Fibroblast of skin of right biceps (primary cell): ENCODE measurements at places on chromosomes 2 and 18.

DNA sequence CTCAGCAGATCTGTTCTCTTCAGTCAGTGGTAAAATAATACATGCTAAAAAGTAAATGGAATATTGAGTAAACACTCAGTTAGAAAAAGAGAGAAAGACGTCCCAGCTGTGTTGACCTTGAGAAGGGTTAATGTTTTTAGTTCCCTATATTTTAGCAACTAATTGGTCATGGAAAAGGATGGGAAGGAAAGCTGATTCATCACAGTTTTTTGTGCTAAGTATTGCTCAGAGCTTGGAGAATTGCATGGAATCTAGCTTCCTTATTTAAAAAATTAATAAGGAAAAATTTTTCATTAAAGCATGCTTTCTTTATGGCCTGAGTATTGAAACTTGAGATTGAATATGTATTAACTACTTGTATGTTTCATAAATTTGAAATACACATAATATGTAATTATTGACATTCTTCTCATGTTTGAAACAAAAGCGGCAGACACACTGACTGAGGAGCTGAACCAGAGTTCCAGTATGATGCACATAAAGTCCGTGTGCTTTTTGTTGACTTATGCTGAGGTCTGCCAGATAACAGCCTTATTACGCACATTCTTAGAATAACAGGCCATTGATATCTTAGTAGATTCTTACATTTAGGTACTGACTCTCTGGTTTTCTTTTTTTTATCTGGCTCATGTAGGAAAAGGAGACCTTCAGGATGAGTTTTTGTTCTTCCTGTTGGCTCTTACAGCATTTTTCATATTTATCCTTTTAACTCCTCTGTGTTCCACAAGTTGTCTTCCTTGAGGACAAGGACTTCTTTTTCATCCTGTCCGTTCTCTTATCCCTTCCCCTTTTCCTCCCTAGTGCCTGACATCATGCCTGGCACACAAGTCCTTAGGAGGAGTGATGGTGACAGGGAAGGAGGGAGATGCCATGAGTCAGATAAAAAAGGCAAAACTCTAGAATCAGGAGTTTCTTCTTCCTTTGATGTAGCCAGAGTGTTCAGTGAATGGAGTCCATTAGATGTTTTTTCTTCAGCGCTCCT, 194.1 kb downstream of the PTPRM start:
- peak; percentile 50 for DNase-seq

DNA sequence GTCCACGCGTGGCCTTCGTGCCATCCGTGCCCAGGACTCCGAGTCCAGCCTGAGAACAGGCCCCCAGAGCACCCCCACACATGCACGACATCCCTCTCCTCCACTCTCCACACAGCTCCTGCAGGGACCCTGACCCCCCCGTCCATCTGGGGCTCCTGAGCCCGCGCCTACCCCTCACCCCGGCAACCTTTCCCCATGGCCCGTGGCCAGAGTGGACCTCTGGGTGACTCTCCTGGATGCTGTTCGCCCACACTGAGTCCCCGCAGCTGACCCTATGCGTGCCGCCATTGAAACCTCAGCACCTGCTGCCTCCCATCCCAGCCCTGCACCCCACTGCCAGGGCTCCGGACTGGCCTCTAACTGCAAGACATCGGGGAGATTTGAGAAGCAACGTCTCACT, 132.0 kb upstream of the PXDN start:
- DNase-seq = no peak

DNA sequence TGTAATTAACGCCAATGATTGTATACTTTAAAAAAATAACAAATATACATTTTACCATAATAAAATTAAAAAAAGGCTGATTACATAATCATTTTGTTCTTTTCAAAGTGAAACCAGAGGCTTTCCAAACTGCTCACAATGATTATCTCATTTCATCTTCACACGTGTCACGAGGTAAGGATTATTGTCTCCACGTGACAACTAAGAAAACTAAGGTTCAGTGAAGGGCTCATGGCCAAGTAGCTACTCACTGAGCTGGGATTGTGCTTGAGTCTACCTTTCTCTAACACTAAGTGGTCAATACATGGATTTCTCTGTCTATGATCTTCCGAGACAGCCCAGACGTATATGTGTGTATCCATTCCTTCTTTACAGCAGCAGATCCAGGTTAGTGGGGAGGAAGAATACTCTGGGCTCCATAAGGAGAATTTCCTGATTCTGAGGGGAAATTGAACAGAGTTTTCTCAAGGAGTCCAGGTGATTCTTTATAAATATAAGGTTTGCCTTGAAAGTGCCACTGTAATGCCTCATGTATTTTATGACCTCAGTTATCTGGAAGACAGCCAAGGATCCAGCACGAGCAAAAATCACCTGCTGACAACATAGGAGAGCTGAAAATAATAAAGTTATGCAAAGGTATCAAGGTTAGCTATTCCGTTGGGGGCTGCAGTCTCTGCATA, 25.6 kb upstream of the ACSL3 start:
- no peak for DNase-seq

- no peak for DNase-seq
These were observed 89.4 kb upstream of the EML6 start for GRCh38 chr2:54634021-54634420.

DNA sequence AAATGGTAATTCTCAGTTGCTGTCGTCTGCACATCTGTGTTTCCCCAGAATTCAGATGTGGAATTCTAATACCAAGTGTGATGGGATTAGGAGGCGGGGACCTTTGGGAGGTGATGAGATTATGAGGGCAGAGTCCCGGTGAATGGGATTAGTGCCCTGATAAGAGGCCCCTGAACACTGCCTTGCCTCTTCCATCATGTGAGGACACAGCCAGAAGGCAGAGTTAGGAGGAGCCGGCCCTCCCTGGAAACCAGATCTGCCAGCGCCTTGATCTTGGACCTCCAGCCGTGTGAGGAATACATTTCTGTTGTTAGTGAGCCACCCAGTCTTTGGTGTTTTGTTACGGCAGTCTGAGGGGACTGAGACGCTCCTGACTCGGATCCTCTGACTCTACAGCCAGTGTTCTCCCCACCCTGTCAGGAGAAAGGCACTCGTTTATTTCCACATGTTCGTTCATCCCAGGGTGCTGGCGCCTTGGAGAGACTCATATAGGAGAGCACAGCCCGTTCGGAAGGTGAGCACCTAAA, 395.0 kb downstream of the ZNF516 start:
- no peak for DNase-seq

- DNase-seq = no peak
These were observed 177.3 kb downstream of the DYSF start for GRCh38 chr2:71630454-71631328.

DNA sequence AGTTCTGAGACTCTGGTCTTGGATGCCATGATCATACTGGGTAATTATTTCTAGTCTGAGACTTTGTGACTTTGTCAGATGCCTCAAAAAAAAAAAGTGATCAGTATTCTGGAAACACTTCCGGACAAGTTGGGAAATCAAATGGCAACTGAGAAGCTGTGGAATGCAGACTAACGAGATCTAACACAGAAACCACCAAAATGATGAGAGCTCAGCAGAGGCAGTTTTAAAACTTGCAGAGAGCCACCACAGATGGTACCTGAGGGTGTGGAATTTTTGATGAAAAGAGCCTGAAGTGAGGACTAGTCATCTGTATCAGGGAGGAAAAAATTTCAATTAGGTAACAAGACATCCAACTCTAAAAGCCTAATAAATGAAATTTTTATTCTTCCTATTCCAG, 5.5 kb upstream of the GPR75 start:
- DNase-seq = no peak

- DNase-seq = peak; percentile 53
These were observed 111.9 kb downstream of the SETBP1 start for GRCh38 chr18:44792456-44793061.

- no peak for DNase-seq
These were observed 251.5 kb upstream of the MGAT5 start for GRCh38 chr2:134002391-134002790.

DNA sequence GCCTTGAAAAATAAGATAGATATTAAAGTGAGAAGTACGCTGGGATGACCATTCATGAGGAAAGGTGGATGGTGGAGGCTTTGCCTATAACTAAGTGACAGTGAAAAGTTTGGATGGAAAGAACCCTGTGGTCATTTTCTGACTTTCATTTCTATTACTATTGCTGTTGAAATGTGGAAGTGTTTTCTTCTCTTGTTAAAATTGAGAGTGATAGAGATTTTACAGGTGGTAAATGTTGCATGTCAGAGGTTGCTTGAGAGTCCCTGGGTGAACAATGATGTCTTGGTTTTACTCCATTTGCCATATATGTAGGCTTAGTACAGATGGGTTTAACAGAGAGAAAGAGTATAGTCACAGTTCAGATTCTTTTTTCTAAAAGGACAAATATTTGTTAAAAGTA, 18.4 kb downstream of the NCOA1 start:
- no peak for DNase-seq

DNA sequence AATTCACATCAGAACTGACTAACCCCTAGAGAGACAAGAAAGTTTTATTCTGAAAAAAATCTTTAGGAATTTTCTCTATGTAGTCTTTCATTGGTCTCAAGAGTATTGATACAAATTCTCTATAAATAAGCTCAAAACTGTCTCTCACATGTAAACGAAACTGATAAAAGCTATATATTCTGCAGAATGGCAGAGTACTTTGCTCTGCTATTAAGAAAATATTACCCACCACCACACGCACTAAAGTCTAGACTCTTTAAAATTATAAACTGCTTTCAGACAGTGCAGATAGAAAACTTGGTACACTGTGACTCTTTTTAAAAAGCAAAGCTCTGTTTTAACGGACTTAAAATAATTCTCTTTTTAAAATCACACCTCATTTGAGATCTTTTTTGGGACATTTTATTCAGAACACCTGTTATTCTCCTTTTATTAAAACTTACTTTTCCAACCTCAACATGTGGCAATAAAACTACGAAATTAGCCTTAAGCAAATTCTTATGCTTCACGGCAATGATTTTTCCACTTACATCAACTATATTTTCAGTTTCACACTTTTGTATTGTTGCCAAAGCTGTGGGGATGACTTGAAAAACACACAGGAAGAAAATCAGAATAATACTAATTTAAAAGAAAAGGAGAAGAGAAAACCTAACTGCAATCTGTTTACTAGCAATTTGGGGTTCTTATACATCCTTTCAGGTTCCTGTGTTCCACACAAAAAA, 58.0 kb downstream of the CCDC88A start:
- DNase-seq = no peak

GRCh38 chr2:127060264-127060945, 46.5 kb downstream of the BIN1 start:
- no peak for DNase-seq

GRCh38 chr2:56008661-56009431, 85.3 kb upstream of the EFEMP1 start:
- peak; percentile 92 for DNase-seq

DNA sequence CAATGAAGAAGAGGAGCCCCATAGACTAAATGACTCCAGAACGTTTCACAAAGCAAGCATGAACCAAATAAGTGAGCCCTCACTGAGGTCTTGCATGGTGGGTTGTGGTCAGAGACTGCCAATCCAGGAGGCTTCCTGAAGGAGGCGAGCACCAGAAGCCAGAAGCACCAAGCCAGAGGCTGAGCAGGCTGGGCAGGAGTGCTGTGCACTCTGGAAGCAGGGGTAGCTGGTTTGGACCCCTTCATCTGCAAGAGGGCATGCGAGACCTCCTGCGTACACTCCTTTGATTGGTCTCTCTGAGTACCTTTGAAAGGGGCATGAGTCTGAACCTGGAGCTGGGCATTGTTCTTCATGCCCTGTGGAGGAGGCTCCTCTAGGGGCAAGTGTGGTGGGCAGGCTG, 192.5 kb downstream of the HAUS1 start:
- no peak for DNase-seq

- no peak for DNase-seq
These were observed 41.1 kb upstream of the FAHD2A start for GRCh38 chr2:95361216-95361980.

GRCh38 chr18:66210875-66211274, 393.0 kb downstream of the CDH19 start:
- DNase-seq = peak; percentile 19

DNA sequence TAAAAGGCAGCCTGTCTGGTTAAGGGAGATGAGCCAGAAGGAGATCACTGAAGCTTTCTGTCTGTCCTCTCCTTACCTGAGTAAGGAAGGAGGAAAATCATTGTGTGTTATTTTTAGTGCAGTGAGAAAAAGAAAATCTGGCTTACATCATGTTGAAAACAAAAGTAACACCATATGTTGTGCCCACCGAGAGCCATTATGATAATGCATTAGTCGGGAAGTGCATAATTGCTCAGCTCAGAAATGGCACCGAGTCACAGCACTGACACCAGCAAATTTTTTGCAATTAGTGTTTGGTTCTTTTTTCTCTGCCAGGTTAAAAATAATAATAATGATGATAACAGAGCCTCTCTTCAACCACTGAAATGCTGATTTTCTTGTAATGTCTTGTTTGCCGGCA, 46.6 kb downstream of the HNMT start:
- DNase-seq = no peak

DNA sequence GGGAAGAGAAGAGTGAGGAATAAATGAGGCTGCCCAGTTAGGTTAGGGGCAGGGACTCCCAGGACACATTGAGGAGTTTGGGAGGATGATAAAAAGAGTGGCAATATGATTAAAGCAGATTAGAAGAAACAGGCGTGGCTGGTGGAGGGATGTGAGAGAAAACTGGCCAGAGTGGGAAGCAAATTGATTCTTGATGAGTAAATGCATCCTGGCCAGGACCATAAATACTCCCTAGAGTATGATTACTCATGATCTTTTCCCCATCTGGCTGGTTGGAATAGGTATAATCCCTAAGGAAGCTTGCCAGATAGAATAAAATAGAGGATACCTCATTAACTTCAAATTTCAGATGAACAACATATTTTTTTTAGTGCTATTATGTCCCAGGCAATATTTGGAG, 21.5 kb upstream of the DAW1 start:
- peak; percentile 72 for DNase-seq

DNA sequence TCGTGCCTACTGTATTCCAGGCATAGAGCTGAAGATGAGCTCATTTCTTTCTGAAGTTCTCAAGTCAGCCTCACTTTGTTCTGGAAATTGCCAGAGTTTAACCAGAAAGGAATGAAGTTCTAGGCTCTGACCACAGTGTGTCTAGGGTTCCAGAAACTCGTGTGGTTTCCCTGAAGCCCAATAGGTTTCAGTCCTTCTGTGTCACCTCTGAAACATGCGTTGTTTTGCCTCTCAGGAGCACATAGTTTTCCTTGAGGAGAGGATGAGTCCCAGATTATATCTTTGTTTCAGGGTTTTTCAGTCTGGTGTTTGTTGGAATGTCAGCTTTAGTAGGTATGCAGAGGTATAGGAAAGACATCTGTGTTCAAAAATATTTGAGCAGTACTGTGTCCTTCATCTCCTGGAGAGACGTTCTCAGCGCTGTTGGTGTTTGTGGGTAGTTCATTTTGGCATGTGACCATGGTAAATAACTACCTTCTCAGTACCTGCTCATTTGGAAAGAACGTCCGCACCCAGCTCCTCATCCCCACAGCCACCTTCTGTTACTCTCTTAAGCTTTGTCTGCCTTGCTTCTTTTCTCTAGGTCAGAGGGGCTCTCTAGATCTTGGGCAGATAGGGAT, 56.6 kb downstream of the RALBP1 start:
- DNase-seq = peak; percentile 59
